ENCODE measurements at places on chromosomes 6 and 20. TPM values are rescaled to one million over a fixed set of nuclear protein-coding genes. Genes with fewer than 3 reads are reported as not detected.
A peak's percentile ranks its signal among the peaks of the same experiment; 100 is the strongest.

The HINT3 gene
- 23.5 TPM for total RNA-seq

The OR2B6 gene
- not detected for total RNA-seq

The CRIP3 gene
- not detected for total RNA-seq

The CST11 gene
- not detected for total RNA-seq

The DEFB132 gene
- total RNA-seq, result not detected

The POM121L2 gene
- total RNA-seq, result not detected

The OR2H2 gene
- total RNA-seq, result not detected

DNA sequence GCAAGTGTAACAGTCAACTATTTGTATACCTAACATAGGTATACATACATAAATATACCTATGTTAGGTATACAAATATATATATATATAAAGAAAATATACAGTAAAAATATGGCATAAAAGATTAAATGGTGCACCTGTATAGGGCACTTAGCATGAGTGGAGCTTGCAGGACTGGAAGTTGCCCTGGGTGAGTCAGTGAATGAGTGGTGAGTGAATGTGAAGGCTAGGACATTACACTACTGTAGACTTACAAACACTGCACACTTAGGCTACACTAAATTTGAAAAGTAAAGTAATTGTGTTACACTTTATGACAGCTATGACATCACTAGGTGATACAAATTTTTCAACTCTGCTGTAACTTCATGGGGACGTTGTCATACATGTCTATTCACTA, 65.6 kb downstream of the CDC5L start:
- DNase-seq, result no peak

DNA sequence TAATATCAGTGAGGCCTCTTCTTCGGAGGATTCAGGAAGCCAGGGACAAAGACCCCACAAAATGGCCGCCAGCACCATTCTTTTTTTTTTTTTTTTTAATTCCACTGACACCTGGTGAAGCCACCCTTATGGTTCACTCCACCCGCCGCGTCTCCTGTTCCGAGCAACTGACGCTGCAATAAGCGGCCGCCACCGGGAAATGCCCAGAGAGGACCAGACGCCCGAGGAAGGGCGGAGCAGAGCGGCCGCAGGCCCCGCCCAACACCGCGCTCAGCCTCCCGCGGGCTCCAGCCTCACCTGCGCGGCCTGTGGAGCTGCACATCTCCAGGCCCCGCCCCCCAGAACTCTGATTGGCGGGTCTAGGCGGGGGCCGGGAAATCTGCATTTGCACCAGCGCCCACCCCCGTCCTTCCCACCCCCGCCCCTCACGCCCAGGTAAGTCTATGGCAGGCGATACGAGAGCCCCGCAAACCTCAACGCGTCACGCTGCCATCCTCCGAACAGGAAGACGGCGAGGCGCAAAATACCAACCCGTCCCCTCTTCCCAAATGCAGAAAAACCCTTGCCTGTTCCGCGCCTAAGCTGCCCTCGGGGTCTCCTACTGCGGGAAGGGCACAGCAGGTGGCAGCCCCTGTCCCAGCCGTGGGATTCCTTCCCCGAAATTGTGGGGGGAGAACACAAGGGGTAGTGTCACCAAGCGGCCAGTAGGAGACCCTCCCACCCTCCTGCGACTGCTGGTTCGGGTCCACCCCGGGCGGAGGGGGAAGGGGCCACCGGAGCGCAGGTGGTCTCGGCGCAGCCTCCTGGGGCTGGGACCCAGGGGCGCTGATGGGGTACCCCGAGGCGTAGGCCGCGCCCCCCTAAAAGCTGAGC, 960 bp downstream of the ATP9A start:
- DNase-seq, result peak; percentile 93

DNA sequence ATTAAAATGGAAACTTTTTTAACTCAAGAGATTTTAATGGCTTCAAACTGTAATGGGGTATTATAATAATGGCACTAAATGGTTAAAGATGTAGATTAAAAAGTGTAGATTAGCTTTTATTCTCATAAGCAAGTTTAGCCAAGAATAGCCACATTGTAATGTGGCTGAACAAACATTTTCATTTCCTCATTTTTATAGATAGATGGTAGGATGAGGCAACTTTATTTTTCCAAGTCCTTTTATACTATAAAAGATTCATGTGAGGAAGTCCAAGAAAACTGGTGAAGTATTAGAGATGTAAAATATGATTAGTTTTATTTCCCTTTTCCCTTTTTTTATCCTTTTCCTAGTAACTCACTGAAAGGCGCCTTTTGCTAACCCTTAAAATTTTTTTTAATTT, 88.8 kb downstream of the ATRN start:
- DNase-seq, result no peak

- DNase-seq, result no peak
These were observed 45.3 kb upstream of the ZNF184 start for GRCh38 chr6:27517928-27518787.

- no peak for DNase-seq
These were observed 113.1 kb upstream of the DOK5 start for GRCh38 chr20:54362283-54362682.

DNA sequence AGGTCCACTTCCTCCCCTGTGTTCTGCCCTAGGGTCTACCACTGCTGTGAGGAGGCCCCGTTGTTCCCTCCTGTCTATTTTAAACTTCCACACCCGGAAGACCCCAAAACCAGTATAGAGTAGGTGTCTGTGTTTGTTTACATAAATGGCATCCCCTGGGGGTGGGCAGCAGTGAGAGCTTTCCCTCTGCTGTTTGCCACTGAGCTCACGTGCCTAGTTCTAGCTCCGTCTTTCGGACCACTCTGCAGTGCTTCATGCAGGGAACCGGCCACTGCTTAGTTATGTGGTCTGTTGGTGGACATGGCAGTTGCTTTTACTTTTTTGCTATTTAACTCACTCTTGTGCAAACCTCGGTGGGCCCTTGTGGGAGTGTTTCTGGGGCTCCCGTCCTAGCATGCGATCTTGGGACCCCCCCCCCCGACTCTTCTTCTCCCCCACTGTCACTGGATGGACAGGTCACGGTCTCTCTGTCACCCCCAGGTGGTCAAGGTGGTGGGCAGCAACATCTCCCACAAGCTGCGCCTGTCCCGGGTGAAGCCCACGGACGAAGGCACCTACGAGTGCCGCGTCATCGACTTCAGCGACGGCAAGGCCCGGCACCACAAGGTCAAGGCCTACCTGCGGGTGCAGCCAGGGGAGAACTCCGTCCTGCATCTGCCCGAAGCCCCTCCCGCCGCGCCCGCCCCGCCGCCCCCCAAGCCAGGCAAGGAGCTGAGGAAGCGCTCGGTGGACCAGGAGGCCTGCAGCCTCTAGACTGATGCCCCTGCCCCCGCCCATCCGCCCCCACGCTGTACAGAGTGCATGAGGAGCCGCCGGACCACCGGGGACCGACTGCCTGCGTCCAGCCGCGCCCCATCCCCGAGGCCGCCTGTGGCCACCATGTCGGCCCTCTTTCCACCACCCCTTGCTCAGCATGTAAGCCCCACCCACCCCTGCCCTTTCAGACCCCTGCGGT, 40.9 kb downstream of the VSTM2L start:
- DNase-seq, result no peak

DNA sequence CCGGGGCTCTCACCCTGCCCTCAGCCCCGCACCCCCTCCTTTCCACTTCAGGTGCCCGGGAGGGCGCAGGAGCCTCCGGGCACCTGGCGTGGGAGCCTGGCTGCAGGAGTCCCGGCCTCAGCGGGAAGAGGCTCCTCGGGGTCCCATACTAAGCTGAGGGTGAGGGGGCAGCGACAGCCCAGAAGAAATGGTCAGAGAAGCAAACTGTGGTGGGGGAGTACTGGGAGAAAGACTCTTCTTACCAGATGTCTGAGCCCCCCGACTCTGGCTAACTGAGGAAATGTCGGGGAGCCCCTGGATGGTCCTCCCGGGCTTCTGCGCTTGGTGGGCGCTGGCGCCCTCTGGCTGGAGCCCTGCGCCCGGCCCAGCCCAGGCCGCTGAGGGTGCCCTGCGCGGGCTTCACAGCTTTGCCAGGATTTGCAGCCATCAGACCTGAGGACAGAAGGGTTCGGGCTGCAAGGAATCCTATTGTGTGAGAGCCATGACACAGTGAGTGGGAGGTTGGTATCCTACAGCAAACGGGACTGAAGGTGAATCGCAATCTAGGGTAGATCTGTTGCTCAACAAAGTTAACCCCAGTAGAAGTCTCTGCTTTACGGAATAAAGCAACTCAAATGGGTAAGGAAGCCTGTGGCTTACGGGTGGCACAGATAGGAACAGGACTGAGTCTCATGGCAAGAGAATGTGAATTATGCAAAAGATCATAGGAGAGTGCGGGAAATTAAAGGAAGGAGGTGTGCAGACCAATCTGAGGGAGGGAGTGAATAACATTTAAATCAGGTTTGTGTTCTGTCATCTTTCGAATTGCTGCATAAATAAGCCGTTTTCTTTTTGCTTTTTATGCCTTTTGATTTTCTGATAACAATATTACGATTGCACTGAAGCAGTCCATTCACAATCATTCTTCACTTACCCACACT, 639 bp upstream of the RCAN2 start:
- DNase-seq, result peak; percentile 34

GRCh38 chr6:2944405-2945152, 26.8 kb downstream of the SERPINB6 start:
- DNase-seq, result no peak

GRCh38 chr6:132087391-132087790, 136.2 kb upstream of the CCN2 start:
- no peak for DNase-seq

DNA sequence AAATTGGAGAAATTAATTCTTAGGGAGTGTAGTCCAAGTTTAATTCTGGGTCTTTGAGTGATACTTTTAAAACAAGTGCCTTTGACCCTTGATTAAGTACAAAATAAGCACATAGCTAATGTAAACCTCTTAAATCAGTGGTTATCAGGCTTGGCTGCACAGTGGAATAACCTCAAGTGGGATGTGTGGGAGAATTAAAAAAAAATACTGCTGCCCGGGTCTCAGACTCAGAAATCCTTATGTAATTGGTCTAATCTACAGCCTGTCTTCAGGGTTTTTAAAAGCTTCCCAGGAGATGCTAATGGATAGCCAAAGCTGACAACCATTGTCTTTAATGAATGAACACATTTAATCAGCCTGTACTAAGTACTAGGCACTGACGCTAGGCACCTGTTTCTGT, 28.5 kb upstream of the TMEM14A start:
- no peak for DNase-seq

- DNase-seq, result no peak
These were observed 119.3 kb downstream of the RNF144B start for GRCh38 chr6:18506382-18507017.

DNA sequence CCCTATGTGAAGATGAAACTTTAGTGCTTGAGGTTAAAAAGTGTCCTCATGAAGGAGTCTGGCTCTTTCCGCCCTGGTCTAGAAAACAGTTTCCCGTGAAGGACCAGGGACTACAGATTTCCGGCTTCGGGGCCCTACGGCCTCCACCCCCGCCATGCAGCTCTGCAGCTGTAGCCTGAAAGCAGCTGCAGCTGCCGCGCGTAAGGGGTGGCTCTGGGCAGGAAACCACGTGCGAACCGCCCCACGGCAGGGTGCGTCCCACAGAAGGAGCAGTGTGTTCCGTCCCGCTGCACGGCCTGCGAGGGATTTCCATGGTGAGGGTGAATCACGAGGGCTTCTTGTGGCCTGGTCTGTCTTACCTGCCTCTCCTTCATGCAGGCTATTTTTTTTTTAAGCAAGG, 117.0 kb downstream of the ERMARD start:
- peak; percentile 68 for DNase-seq

DNA sequence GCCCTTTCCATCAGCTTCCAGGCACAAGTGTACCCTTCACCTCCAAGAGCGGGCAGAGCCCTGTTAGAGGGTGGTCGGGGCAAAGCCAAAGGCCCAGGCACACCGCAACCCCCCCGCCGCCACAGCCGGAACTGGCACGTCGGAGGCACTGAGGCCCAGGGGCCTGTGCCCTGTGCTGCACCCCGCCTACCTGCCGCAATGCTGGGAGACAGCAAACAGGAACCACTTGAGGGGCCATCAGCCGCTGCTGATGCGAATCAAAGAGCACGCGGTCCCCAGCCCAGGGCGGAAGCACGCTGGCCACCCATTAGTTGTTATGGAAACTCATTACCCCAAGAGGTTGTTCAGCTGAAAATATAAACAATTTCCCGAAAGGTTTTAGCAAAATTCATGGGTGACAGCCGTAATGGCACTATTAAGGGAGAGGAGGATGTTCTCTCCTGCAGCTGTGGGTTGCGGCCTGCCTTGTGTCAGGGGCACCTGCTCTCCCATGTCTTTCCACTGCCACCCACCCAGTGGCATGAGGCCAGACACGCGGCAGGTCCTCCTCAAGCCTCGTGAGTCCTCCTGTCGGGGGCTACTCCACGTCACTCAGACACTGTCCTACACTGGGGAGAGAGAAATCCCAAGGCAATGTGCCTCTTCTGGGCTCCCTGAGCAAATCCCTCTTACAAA, 65.3 kb downstream of the EDN3 start:
- no peak for DNase-seq

DNA sequence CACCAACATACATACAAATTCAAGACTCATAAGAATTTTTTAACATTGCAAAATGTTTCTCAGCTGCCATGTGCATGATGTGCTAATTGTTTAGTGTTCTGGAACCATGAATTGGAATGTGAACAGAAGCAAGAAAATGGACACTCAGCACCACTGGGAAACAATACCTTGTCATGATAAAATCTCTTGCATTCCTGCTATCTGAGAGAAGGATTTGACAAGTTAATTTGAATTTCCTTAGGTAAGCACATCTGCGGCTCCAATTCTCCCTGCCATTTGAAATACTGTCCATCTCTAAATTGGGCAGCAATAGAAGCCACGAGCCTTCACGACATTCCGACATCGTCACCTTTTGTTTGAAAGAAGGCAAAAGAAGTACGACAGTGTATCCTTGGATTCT, 1104.6 kb upstream of the MAP3K7 start:
- DNase-seq, result no peak

DNA sequence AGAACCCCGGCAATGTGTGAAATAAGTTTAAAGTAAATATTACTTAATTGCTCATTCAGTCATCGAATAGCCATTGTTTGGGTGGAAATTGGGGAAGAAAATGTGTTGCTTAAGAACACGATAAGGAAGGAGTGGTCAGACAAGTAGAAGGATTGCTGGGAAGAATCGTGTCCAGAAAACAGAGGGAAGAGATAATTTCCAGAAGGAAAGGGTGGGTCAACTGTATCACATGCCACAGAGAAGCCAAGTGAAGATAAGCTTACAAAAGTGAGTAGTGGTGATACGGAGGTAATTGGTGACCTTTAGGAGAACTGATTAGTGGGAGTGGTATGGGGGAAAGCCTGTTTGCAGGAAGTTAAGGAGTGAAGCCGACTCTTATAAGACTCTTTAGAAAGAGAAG, 306.2 kb downstream of the SOX4 start:
- DNase-seq, result no peak

DNA sequence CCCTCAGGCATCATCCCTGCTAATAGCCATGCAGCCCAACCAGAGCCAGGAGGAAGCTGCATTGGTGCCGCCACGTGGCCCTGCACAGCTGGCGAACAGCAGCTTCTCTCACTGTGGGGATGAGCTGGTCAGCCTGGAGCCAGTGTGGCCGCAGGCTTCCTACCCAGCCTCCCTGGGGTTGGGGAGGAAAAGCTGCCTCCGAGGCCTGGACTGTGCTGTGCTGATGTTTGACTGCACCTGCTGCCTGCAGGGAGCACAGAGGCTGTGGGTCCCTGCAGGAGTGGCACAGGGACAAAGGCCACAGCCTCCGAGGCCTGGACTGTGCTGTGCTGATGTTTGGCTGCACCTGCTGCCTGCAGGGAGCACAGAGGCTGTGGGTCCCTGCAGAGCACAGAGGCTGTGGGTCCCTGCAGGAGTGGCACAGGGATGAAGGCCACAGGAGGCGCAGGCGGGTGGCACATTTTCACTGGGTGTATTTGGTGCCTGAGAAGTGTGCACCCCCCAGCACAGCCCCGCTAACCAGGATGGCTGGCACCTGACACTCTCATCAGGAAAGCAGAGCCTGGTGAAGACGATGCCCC, 83.9 kb downstream of the DLL1 start:
- DNase-seq, result no peak
